T-cell (primary cell): ENCODE measurements at places on chromosomes 13 and 19.

- no peak for DNase-seq
These were observed 238.0 kb downstream of the GGACT start for GRCh38 chr13:100350601-100351000.

DNA sequence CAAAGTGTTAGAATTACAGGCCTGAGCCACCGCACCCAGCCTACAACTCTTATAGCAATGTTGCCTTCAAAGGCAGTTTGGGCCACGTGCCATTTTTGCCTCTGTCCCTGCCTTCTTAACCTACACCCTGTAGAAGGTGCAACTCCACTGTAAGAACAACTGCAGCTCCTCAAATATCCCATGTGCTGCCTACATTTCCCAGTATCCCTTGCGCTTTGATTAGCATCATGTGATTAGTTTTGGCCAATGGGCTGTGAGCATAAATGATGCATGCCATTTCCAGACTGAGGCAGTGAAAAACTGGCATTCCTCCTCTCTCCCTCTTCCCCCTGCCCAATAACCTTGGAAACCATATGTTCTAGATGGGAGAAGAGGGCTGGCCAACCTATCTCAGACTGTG lies 75.2 kb upstream of the MRI1 start:
- peak; percentile 2 for DNase-seq

GRCh38 chr13:73943137-73943964 lies 190.9 kb downstream of the KLF12 start:
- no peak for DNase-seq

DNA sequence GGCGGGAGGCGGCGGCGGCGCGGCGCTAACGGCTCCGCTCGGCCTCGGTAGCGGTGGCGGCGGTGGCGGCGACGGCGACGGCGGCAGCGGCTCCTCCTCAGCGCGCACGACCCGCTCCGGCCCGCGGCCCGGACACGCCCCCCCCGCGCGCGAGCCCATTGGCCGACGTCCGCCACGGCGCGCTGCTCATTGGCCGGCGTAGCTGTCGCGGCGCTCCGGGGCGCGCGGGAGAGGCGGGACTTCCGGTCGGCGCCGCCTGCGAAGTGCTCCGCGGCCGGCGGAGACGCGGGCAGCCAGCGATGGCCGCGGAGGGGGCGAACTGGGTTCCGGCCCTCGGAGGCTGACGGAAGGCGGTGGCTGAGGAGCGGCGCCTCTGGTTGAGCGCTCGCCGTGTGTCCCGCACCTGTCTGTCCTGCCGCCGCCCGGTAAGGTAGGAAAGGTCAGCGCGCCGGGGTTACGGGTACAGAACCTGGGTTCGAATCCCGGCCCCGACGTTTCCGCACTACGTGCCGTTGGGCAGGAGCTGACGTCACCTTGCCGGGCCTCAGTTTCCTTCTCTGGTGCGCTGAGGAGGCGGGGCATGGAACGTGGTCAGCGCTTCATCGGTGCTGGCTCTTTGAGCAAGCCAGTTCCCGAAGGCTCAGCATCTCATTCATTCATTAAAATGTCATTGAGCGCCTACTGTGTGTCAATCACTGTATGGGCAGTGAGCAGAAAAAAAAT lies at the start of gene ELAVL1:
TSS of gene ELAVL1 (minus strand) at position 108 of the 723 bp plus-strand sequence. CDS start 13,826 bp downstream, outside the sequence.
- peak; percentile 76 for DNase-seq

DNA sequence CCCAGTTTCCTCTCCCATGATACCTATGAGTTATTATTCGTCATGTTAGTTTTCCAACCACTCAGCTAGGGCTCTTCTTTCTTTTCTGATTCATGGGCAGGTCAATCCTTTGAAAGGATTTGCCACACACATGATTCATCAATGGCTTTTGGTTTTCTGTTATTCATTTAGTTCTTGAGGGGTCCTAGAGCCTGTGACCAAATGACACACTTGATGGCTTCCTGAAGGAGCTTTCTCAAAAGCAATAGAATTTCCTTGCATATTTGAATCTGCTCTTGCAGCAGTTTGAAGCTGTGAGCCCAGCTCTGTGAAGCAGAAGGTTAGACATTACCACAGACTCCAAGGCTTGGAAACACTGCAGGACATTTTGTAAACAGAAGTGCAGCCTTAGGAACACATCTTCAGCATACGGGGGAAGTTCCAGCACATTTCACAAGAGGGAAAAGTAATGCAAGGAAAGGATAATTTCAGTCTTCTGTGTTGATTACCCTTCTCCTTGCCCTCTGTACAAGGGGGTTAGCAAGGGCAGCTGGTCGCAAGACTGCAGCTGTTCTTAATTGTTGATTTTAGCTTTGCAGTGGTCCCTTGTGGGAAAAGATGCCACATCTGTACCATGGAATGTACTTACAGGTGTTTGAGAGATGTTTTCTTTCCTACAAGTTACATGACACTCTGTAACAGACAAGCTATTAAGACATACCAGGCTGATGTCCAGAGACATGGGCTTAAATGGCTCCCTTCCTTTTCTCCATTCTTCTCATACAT lies 338.6 kb downstream of the KCNRG start:
- DNase-seq = no peak

- DNase-seq = no peak
These were observed 257.0 kb downstream of the LHFPL6 start for GRCh38 chr13:39345982-39346381.

GRCh38 chr13:44507639-44508038 lies 68.5 kb downstream of the TSC22D1 start:
- no peak for DNase-seq

DNA sequence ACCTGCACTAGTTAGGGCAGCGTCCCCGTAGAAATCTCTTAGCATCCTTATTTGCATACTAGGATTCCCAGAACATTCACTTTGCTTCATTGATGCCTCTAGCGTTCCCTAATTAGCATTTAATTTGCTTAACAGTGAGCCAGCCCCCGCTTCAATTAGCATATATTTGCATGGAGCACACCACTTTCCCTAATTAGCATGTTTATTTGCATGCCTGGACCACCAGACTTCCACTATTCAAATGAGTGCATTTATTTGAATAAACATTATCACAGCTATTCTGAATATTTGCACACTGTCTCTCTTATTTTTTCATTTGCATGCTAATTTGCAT lies 69.6 kb downstream of the RYR1 start:
- no peak for DNase-seq

GRCh38 chr13:60986301-60986700 lies 429.3 kb downstream of the PCDH20 start:
- DNase-seq = no peak

DNA sequence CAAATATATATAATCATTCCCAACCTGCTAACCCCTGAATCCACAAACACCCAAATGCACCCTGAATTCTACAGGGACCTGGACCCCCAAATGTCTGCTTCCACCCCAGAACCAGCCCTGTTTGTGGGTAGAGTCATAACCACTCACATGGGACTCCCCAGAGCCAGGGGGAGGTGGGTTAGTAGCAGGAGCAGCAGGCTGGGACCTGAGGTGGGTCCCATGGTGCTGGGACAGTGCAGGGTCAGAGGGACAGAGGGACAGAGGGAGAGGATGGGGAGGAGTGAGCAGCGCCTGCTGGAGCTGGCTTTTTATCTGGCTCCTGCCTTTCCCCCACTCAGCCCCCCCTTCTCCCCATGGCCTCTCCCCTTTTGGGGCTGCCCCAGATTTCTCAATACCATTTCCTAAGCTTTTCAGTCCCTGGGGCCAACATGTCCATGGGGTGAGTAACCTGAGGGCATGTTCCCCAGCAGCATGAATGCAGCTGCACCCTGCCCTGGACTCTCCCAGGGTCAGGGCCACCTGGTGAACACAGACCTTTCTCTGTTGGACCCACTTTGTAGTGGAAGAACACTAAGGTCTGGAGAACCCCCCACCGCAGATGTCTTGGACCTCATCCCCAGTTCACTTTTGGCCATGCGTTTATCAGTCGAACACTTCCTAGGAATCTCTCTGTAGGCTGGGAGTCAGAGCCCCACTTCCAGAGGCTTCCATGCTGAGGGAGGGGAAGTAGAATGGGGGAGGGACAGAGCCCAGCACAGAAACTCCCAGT lies at the start of gene C3:
TSS of gene C3 (minus strand) at position 282 of the 769 bp plus-strand sequence. CDS start at position 221, 61 bp downstream.
- no peak for DNase-seq

GRCh38 chr19:18878858-18879578 lies 16.9 kb downstream of the CERS1 start:
- DNase-seq = no peak

- DNase-seq = peak; percentile 56
These were observed 6.8 kb upstream of the CARM1 start for GRCh38 chr19:10864538-10864899.

DNA sequence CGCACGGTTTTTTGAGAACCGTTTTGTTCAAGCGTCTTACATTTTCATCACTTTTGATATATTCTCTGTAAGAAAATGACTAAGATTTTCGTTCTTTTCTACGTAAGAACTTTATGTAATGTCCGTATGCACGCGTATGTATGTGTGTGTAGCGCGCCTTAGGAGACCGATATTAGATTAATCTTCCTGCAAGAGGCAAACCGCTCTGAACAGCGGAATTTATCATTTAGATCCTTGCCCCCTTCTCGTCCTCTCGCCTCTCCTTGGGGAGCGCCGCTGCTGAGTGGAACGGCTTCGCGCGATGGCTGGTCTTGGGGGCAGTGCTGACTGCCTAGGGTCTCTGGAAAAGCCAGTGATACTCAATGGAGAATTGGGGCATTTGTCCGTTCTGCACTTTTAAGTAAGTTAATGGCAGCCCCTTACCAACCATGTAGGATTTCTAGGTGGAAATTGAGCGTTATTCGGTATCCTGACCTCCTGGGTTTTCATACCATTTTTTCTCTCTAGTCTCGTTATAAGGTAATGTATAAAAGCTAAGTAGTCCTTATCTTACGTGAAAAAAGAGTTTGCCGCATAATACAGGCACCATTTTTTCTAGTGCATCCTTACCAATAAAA lies 4.7 kb downstream of the MAB21L1 start:
- no peak for DNase-seq

DNA sequence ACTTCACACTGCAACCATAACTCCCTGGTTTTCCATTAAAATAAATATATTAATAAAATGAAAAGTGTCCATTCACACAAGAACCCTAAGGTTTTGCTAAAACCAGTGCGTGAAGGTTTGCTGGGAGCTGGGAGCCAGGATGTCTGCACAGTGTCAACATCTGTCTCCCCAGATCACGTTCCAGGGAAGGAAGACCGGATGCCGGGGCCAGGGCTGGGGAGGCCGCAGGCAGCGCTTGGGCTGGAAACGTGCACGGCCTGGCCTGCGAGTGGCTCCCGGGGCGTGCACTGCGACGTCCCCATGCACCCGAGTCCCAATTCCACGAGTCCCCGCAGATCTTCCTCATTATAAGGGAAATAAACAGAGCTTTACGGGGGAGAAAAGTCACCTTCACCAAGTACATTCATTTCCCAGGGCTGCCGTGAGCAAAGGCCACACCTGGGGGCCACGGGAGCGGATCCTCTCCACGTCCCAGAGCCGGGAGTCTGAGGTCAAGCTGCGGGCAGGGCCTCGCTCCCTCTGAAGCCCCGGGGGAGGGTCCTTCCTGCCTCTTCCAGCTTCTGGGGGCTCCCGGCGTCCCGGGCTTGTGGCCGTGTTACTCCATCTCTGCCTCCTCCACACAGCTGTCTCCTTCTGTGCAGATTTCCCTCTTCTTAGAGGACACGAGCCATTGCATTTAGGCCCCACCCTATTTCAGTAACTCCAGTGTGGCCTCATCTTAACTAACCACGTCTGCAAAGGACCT lies 12.8 kb downstream of the SHC2 start:
- DNase-seq = no peak

- no peak for DNase-seq
These were observed 8.8 kb downstream of the DCAF15 start for GRCh38 chr19:13960863-13961784.

GRCh38 chr13:109602356-109602755 lies 184.0 kb downstream of the IRS2 start:
- no peak for DNase-seq
